Hypothalamus (tissue), 51 donors: ENCODE measurements at places on chromosomes 2 and 18.

DNA sequence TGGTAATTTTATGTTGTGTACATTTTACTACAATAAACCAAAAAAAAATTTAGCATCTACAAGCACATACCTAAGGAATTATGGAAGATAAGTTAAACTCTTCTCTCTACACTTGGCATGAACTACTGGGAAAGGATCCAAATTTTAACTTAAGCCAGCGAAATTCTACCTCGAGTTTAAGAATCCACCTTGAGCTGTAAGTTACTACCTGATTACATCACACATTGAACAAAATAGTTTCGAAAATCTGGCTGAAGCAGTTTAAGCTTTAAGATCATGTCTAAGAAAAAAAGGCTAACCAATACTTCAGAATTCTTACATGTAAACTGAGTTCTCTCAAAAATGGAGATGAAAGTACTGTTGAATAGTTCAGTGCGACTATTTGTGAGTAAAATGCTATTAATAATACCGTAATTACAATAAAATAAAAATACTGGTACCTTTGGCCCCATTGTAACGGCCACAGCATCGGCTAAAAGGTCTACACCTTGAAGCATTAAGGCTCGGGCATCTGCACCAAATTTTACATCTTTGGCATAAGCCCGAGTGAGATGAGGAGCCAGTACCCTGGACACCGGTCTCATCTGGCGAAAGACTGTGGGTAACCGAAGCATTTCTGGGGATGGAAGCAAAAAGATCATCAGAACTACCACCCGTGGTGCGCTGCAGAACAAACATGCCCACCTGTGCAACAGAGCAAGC, 1.3 kb downstream of the HSPD1 start:
- DNase-seq: no peak

GRCh38 chr2:20223407-20224163, 1.3 kb downstream of the SDC1 start:
- DNase-seq: no peak

DNA sequence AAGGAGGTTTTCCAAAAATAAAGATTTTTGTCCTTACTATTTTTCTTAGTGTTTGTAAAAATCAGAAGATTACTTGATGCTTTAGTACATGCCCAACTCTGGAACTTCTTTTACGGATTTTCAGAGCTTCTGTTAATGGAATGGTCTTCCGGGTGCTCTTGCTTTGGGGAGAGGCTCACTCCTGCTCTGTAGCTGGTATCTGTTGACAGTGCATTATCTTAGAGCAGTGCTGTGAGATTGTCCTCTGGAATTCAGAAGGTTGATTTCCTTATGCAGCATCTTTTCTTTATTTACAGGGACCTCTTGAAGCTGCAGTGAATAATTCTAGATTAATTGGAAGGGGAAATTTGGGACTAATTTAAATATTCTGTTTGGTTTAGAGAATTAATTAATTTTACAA, 4.6 kb downstream of the MAPRE2 start:
- no peak for DNase-seq

DNA sequence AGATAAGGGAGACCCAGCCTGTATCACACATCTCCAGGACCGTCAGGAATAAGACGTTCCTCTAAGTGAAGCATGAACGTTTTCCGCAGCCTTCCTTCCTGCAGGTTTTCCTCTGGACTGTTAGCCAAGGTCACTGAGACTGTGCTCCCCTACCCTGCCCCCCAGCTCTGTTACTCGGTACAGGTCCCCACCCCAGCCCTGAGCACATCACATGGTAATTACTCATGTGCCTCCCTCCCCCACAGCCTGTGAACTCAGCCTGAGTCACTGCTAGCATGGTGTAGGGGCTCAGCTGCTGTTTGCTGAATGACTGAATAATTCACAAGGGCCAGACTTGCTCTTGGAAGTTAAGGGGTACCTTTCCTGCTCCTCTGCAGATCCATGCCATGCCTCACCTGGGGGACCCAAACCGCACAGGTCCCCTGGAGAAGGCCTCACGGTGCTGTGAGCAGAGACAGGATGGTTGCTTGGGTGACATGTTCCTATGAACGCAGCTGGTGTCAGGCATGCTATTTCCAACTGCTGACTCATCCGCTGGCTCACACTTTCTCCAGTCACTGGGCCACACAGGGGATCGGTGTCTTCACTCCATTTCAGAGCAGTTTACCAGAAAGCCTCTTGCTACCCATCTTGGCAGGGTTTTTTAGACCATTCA, 88.2 kb downstream of the PLB1 start:
- peak; percentile 18 for DNase-seq

- DNase-seq: no peak
Observed at GRCh38 chr2:147001061-147001460, 843.8 kb upstream of the ACVR2A start.

DNA sequence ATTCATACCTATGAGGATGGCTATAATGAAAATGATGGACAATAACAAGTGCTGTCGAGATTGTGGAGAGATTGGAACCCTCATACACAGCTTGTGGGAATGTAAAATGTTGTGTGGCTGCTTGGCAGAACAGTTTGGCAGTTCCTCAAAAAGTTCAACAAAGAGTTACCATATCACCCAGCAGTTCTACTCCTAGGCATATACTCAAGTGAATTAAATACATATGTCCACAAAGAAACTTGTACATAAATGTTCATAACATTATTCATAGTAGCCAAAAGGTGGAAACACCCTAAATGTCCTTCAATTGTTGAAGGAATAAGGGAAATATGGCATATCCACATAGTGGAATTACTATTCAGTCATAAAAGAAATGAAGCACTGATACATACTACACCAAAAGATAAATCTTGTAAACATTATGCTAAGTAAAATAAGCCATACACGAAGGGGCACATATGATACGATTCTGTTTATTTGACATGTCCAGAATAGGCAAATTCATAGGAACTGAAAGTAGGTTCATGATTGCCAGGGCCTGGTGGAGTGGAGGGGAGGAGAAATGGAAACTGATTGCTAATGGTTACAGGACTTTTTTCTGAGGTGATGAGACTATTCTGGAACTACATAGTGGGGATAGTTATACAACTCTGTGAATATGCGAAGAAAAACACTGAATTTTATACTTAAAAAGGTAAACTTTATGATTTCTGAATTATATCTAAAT, 92.1 kb downstream of the ADAM23 start:
- no peak for DNase-seq

- no peak for DNase-seq
Observed at GRCh38 chr2:151789055-151789834, 39.0 kb downstream of the ARL5A start.

DNA sequence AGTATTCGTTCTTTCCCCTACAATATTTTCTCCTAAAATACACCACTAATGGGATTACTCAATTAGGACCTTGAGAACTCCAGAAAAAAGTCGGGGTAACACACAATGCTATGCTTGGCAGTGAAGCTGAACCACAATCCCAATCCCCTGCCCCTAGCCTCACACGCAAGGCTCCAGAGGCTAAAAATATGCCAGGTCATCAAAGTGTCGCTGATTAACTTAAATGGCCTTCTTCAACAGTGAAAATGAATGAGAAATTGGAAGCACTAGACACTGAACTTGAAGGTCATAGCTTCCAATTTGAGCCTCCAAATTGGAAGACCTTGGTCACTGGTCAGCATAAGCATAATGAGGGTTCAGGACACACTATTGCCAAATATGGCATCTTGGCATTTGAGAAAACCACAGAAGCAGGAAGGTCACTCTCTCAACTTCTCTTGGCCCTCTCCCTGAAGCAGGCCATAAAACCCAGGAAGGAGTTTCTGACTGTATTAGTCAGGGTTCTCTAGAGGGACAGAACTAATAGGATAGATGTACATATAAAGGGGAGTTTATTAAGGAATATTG, 86.0 kb upstream of the SATB2 start:
- no peak for DNase-seq

- DNase-seq: no peak
Observed at GRCh38 chr18:57836557-57836956, 33.4 kb upstream of the ATP8B1 start.

DNA sequence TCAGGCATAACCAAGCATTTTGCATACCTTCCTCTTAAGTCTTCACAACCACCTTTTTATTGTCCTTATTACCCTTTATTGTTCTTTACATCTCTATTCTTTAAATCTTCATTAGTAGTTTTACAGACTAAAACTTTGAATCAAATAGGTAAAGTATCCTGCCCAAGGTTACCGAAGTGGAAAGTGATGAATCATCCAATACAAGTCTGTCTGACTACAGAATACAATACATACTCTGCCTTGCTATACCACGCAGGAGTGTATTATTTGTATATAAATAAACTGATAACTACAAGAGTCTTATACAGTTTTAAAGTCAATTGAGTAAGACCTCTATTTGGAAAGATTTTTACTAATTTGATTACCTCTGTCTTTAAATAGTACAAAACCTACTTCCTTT, 196.0 kb downstream of the ZEB2 start:
- no peak for DNase-seq

DNA sequence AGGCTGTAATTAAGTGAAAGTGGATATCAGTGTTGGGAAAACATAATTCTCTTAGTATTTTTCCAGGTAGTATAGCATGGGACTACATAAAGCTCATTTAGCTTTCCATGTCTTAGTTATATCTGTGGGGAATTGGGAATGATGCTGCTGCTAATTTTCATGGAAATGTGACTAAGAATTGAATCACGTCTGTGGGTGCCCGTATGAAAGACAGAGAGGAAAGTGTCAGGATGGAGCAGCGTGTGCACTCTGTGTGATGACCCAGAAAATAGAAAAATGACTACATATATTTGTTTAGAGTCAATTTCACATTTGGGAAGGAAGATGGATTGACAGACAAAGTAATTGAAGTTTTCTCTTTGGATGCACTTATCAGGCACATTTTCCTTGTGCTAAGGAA, 212.1 kb downstream of the PTPRM start:
- no peak for DNase-seq

GRCh38 chr2:241730671-241731293, 3.6 kb upstream of the D2HGDH start:
- DNase-seq: no peak

DNA sequence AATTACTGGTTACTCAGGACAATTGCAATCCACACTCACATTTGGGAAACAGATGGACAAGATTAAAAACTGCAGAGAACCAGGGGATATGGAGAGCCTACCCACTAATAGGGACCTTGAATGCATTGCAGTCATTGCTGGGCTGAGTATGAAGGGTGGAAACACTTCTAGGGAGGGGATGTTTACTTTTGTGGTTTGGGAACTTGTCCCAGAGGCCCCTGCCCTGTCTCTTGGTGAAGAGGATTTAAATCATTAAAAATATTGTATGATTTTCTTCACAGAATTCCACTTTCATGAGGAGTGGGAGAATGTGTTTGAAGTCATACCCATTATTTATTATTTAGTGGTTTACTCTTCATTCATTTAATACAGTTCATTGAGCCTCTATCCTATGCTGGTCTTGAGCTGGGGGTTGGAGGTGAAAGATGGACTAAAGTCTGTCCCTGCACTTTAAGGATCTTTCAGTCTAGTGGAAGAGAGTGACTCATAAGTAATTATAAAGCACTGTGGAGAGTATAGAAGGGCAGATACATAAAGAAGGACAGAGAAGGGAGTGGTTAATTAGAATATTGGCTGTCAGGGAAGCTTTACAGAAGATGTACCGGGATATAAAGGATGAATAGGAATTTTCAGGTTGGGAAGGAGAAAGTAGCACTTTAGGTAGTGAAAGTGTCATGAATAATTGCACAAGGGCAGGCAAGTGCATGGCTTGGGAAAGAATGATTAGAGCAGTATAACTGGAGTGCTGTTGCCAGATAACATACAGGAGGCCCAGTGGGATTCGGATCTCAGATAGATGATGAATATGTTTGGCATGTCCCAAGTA, 313.4 kb downstream of the LPIN1 start:
- DNase-seq: no peak

GRCh38 chr18:40011201-40011600, 1943.8 kb upstream of the PIK3C3 start:
- no peak for DNase-seq

DNA sequence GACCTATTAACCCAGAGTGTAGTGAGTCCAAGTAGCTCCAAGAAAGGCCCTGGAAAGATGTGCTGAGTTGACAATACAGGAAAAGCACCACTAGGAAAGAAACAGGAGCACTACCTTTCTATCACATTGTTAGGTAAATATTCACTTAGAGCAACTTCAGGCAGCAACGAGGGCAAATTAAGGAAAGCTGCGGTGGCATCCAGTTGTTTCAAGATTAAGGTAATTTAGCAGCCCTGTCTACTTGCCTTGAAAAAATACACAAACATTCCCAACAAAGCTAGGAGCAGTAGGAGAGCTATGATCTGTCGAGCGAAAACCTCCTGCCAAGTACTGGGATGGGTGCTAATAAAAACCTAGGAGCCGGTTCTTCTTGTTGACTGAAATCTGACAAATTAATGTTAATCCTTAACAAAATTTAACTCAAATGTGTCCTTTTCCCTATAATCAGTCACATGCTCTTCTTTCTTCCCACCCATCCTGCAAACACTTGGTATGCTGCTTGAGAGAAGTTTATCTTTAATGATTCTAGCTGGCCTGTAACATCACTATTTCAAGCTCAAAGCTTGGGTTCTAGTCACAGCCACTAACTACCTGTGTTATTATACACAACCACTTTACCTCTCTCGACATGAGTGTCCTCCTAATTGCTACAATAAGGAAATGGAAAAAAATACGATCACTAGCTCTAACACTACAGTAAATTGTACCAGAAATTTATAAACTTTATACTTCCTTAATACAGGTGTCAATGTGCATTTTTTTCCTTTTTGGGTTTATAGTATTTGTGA, 2.0 kb downstream of the ACAA2 start:
- DNase-seq: no peak

- DNase-seq: no peak
Observed at GRCh38 chr2:10084223-10084865, 4.1 kb upstream of the CYS1 start.

DNA sequence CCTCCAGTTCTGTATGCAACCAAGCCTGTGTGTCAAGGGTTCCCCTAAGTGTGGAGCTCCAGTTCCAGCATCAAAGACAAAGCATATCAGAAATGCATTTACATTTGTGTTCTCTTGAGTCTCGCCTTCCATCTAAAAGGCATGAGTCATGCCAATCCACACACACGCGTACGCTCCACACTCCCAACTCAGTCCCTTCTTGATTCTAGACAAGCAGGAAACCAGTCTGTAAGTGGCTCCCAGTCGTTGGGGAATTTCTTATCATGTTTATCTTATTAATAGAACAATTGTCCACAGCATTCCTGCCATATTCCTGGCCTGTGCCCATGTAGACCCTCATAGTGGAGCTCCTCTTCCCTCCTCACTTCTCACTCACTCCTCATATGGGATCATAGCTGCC, 86.4 kb upstream of the SLC35G4 start:
- DNase-seq: no peak

DNA sequence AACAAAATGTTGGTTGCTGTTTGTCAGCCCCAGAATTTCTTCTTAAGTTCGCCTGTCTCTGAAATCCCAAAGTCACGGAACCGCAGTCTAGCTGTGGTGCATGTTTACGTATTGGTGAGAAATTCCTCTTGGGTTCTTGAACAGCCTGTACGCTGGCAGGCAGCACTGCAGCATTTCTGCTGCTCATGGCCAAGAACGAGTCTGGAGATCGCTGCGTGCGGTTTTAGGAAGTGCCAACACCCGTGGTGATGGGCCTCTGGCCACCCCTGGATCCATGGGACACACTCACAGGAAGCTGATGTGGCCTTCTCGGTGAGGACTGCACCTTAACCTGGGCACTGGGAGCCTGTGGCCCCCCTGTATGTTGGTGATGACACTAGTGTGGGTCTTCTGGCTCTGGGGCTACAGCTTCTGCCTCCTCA, 23.7 kb downstream of the ASB1 start:
- DNase-seq: no peak

GRCh38 chr2:45942237-45942738, 290.8 kb downstream of the PRKCE start:
- no peak for DNase-seq
